ENCODE measurements at places on chromosomes 3 and 15. TPM values are rescaled to one million over a fixed set of nuclear protein-coding genes. Genes with fewer than 3 reads are reported as not detected.

DNA sequence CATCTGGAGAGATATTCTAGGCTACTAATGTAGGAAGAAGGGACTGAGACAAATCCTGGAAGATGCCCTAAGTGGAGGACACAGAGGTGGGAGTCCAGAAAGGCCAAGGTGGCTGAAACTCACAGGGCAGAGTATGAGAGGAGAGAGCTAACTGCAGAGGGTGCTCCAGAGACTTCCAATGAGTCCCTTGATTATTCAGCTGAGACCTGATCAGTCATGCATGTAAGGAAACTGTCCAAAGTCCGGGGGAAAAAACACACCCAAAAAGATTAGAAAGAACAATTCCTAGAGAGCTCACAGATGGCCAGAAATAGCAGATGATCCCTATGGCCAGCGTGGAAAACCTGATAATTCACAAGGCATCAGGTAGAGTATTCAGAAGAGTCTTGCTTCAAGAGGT, 18.7 kb upstream of the FOXP1 start:
- DNase-seq, result no peak

DNA sequence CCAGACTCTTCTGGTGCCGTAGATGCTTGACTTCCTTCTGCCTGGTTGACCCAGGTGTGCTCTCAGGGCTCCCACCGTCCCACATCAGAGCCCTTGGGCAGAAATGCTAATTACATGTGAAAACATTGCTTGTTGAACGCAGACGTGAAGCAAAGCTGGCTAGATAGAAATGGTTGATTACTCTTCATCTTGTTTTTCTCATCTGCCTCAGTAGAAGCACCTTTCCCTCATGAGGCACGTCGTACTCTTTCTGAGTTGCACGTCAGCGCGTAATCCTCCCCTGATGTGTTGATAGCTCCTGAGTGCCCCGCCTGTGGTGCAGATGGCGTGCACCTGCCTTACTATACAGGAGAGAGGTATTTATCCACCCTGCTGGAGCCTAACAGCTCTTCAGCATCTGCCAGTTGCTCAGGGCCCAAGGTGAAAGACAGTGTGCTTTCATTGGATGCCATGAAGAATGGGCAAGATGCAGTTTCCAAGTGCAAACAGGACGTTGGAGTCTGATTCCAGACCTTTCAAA, 18.1 kb downstream of the MAP6D1 start:
- DNase-seq, result no peak

GRCh38 chr15:92502930-92503857, 109.5 kb downstream of the ST8SIA2 start:
- no peak for DNase-seq

Gene KBTBD13
- total RNA-seq, result not detected

GRCh38 chr3:111151438-111151837, 79.8 kb downstream of the NECTIN3 start:
- DNase-seq, result peak; percentile 33

Gene CPLX3
- total RNA-seq, result not detected

DNA sequence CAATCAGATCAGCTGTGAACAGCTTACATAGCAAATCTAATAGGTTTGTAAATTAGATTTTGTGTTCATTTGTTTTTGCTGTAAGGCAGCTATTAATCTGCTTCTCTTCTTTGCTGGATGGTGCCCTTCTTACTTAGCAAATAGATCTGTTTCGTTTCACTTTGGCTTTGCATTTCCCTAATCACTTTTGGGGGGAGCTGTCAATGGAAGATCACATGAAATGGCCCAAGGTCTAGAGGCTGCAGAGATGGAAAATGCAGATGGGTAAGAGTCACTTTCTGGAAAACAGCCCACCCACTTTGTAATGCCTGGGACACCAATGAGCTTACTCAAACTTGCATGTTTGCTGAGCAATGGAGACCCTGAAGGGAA, 36.4 kb downstream of the ST8SIA2 start:
- DNase-seq, result no peak

DNA sequence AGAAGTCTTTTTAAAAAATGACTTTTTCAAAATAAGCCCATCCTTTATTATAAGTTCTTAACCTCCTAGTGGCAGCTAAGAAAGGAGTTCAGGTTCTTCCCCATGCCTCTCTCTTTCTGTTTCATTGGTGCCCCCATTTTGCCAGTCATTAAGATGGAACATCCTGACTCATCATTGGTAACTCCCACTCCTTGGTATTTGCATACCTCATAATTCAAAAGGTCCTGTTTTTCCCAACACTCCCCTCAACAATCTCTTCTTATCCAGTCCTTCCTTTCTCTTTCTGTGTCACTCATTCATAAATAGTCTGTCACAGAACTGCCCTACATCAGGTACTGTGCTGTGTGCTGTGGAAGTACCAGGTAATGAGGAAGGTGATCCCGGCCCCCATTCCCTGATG, 394.0 kb downstream of the FOXP1 start:
- peak; percentile 23 for DNase-seq

All from lung microvascular endothelial cell (primary cell).